ENCODE measurements at places on chromosomes 16 and 17.
A peak's percentile ranks its signal among the peaks of the same experiment; 100 is the strongest.

DNA sequence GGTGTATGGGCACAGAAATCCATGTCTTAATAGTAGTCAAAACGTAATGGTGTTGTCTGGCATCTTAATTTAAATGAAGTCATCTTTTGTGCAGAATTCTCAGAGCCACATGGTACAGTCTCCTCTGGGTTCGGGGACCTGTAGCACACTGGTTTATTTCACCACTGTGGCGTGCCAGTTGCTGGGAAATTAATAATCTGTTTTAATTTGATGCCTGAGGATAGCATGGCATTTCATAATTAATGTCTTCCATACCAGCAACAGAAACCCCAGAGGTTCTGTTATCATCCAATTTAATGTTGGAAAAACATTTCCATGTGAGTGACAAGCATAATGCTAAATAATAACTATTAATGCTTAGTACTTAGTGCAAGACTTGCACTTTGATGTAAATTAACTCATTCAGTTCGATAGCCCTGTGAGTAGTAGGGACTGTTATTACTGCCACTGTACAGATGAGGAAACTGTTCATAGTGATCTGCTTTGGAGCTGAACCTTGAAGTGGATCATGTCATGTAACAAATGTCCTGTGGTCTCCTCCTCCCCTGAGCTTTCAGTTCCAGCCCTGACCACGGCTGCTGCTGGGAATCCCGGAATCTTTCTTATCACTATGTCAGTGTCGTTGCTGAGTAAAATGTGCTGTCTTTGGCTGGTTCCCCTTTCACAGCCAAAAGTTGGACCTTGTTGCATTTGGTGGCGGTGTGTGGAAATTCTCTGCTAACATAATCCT lies 51.2 kb downstream of the SNX29 start:
- no peak for DNase-seq

DNA sequence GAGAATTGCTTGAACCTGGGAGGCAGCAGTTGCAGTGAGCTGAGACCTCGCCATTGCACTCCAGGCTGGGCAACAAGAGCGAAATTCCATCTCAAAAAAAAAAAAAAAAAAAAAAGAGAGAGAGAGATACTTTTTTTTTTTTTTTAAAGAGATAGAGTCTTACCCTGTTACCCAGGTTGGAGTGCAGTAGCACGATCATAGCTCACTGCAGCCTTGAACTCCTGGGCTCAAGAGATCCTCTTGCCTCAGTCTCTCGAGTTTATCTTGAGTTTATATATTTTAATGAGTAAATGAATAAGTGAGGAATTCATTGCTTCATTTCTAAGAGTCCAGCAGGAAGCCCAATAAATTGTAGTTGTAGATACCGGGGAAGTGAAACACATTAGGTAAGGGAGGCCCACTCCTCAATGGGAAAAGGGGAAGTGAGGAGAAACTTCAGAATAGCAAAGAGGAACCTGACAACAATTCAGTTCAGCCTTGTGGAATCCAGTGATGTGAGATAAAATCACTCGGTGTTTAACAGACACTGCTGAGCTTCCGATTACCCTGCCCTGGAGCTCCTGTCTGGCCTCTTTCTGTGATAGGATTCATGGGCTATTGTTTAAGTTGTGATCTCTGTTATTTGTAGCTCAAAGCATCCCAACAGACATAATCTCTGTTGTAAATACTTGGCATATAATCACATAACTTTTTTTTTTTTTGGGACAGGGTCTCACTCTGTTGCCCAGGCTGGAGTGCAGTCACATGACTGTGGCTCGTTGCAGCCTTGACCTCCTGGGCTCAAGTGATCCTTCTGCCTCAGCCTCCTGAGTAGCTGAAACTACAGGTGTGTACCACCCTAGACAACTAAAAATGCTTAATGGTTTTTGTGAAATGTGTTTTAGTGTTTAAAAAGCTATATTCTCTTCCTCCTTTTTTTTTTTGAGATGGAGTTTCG lies 15.8 kb upstream of the ITGAM start:
- DNase-seq, result no peak

- DNase-seq, result no peak
Measured at GRCh38 chr17:28521311-28522085, 15.3 kb downstream of the FOXN1 start.

- no peak for DNase-seq
Measured at GRCh38 chr17:46772475-46773220, 45.8 kb downstream of the WNT3 start.

GRCh38 chr16:30902029-30902972 lies 5.9 kb downstream of the CTF1 start:
- DNase-seq, result no peak

GRCh38 chr16:84631886-84632285 lies 14.0 kb upstream of the COTL1 start:
- DNase-seq, result no peak

GRCh38 chr17:50691550-50692447 lies 15.9 kb downstream of the ANKRD40 start:
- DNase-seq, result no peak

DNA sequence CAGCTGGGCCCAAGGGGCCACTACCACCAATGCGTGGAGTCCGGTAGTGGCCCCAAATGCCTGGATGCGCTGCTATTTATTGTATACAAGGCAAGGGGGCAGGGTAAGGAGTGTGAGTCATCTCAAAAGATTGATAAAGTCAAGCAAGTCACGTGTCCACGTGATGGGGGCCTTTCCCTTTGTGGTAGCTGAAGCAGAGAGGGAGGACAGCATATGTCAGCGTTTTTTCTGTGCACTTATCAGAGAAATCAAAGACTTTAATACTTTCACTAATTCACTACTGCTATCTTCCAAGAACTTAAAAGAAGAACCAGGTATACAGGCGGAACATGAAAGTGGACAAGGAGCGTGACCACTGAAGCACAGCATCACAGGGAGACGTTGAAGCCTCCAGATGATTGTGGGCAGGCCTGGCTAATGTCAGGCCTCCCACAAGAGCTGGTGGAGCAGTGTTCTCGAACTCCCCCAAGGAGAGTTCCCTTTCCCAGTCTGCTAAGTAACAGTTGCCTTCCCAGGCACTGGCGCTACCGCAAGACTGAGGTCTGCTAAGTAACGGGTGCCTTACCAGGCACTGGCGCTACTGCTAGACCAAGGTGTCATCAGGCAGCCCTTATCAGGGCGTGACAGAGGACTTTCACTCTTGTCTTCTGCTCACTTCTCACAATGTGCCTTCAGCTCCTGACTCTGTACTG lies 10.8 kb upstream of the ASB16 start:
- no peak for DNase-seq

DNA sequence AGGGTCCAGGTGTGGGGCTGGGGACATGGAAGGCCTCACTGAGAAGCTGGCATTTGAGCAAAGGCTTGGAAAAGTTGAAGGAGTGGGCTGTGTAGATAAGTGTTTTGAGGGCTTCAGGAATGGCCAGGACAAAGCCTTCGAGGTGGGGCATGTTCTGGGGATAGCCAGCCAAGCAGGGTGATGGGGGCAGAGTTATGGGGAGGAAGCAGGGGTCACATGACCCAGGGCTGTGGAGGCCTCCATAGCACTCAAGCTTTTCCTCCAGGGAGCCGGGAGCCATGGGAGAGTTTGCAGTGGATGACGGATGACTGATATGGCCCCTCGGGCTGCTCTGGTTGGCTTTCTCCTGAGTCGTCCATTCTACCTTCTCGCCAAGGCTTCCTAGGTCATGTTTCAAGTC lies 27.6 kb downstream of the PLCG2 start:
- no peak for DNase-seq

- DNase-seq, result no peak
Measured at GRCh38 chr17:77111934-77112296, 28.9 kb upstream of the SEC14L1 start.

GRCh38 chr17:41806685-41807445 lies 4.9 kb downstream of the P3H4 start:
- DNase-seq, result no peak

- no peak for DNase-seq
Measured at GRCh38 chr16:20822521-20823325, 16.4 kb downstream of the REXO5 start.

DNA sequence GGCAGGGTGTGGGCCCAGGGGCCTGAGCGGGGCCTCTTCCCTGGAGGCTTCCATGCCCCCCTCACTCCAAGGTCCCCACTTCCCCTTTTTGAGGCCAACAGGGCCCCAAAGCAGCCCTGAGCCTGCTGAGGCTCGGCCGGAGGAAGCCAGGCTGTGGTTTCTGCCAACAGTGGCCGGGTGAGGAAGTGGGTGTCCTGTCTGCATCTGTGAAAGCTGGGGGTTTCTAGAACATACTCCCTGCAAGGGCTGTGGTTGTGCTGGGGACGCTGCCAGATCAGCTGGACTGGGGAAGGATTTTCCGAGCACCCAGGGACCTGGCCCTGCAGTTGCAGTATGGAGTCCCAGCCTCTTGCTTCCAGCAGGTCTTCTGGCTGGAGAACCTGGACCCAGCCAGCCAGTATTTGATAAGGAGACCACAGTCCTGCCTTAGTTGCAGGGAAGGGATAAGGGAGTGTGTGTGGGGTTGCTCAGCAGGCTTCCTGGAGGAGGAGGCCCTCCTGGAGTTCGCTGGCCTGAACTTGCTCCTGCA lies 15.7 kb downstream of the ADCY7 start:
- DNase-seq, result no peak

DNA sequence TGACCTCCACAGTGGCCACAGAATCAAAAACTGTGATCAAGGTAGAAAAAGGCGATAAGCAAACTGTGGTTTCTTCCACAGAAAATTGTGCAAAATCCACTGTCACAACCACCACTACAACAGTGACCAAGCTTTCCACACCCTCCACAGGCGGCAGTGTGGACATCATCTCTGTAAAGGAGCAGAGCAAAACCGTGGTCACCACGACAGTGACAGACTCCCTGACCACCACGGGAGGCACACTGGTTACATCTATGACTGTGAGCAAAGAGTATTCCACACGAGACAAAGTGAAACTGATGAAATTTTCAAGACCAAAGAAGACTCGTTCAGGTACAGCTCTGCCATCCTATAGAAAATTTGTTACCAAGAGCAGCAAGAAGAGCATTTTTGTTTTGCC lies 83.6 kb downstream of the C17orf58 start:
- no peak for DNase-seq

- DNase-seq, result peak; percentile 86
Measured at GRCh38 chr17:75073618-75074047, 14.1 kb upstream of the SLC16A5 start.

DNA sequence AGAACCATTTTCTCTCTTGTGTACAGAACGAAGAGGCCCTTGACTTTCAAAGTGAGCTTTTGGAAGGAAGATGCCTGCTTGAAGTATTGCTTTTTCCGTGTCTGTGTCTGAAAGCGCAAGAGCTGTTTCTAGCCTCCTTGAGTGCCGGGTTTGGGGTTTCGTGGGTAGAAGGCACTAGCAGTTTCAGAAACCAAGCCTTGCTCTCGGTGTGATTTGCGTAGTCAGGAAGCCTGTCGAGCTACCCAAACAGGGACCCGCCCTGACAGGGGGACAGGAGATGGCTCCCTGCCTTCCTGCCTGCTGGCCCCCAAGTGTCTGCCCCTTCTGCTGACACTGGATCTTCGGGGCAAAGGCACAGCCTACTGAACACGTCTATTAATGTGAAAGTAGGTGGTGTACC lies 322.0 kb downstream of the MAF start:
- DNase-seq, result no peak

DNA sequence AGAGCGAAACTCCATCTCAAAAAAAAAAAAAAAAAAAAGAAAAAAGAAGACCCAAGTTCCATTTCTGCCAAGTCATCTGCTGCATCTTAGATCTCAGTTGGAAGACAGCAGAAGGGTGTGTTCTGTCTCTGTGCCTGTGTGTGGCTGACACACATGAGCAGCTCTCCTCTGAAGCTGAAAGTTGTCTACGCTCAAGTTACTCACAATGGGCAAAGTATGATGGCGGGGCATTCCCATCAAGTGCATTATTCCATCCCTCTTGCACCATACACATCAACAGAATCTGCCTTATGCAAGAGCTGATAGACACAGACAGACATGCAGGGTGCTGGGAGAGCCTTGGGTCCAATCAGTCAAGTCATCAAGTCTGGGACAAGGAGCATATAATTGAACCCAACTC lies 402.2 kb downstream of the XYLT1 start:
- no peak for DNase-seq

GRCh38 chr17:76276461-76277299 lies 11.5 kb downstream of the UBALD2 start:
- DNase-seq, result peak; percentile 33
